ENCODE measurements at places on chromosomes 6 and 20.

GRCh38 chr20:40279390-40279789, 409.6 kb downstream of the MAFB start:
- DNase-seq = no peak

- DNase-seq = no peak
Observed at GRCh38 chr6:14674458-14674857, 556.9 kb downstream of the CD83 start.

- DNase-seq = no peak
Observed at GRCh38 chr20:57013741-57014140, 252.7 kb downstream of the BMP7 start.

GRCh38 chr20:21518292-21518991, 4.6 kb upstream of the NKX2-2 start:
- DNase-seq = no peak

Measured in NCI-H1694 (cell line).